SK-N-DZ (cell line): ENCODE measurements at places on chromosomes 4 and X.
A peak's percentile ranks its signal among the peaks of the same experiment; 100 is the strongest.

- DNase-seq = no peak
These were observed 32.0 kb upstream of the SPON2 start for GRCh38 chr4:1204286-1204827.

GRCh38 chrX:103774070-103774642 is 2.5 kb upstream of the PLP1 start:
- DNase-seq = peak; percentile 24

DNA sequence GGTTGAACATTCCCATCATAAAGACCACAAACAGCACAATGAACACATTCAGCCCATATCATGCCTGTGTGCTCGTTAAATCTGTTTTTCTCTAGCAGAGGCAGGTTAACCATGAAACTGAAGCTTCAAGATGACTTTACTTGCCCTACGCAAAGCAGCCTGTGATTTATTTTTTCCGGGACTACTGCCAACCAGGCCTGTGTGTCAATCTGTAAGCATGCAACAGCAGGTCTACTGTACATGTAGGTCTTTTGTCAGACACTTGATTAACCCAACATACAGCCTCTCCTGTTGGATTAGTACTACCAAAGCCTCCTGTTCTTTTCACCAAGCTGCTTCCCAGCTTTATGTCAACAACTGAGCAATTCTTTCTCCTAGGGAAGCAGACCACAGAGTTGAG is 85.5 kb upstream of the ACSL1 start:
- DNase-seq = no peak

DNA sequence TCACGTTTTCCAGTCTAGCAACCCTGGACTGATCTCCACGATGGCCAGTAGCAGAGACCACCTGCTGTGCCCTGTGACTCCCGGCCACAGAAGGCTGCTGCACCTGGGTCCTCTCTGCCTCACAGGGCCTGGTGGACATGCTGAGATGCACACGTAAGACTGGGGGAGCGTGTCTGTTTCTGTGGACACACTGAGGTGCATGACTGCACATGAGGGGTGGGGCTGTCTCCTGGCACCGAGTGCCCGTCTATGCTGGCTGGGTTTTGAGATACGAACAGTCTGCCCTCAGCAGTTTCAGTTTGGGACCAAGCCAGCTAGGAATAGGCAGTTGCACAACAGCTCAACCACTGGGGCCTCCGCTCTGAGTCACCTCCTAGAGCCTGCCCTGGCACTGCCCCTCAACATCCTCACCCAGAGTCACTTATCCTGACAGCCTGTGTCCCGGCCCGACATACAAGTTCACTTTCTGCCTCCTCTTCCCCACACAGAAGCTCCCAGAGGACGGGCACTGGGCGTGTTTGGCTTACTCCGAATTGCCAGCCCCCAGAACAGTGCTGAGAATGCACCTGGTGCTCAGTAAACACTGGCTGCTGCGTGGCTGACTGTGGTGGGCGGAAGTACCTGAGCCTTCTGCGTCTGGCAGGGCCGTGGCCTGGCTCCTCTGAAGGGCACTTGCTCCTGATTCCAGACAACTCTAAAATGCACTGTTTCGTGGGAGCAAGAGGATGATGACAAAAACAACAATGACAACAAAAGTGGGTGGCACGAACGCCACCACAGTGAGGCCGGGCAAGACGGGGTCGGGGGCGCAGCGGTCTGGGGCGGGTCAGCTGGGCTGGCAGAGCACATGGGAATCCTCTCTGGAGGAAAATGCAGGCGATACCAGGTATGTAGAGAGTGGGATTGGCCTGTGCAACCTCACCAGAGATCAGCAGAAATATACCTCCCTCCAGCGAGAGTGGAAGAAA is 30.9 kb downstream of the RNF212 start:
- DNase-seq = no peak

DNA sequence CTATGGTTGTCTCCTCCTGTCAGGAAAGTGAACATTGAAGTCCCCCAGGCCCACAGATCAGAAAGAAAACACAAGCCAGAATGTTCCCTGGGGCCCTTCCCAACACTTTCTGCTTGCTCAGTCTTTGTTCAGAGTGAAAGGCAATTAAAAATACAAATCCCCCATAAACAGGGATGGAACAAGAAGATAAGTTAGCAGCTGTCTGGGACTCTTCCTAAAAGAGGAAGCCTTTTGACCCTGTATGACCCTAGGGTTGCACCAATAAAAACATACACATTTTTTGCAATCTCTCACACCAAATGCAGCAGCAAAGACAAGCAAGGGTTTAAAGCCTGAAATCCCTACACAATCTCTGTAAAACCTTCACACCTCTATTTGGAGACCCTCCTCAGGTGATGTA is 22.6 kb downstream of the IRF2 start:
- no peak for DNase-seq

DNA sequence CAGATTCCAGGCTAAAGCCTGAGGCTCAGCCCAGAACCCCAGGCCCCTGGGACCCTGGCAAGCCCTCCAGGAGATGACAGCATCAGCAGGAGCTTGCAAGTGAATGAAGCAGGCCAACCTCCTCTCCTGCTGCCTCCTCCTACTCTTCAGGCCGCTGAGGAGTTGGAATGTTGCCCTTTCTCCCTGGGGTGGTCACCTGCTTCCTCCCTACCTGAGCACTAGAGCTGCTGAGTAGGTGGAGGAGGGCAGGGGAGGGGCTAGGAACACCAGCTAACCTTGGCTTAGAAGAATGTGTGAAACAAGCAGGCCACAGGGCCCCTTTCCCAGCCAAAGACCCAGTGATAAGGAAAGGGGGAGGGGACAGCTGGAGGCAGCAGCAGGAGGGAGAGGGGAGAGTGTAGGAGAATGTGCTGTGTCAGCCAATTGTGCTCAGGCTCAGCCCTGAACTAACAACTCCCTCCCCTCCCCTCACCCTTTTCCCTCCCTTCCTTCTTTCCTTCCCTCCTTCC is 58.0 kb downstream of the PJA1 start:
- peak; percentile 26 for DNase-seq

- DNase-seq = no peak
These were observed 53.6 kb downstream of the PCDH19 start for GRCh38 chrX:100356351-100356896.

DNA sequence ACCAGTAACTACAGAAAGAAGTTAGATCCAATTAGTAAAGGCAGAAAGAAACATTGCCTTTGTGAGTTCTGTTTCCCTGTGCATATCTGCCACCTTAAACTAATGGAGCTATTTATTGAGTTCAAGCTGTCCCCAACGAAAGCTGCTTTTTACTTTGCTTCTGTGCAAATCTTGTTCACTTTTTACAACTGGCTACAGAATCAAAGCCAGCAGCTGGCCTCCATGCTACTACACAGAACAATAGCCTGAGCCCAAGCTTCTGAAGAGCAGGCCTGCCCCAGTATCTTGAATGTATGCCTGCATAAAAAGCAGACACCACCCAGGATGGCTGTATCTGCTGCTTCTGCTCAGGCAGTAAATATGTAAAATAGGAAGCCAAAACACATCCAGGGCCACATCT is 28.1 kb downstream of the ANK2 start:
- peak; percentile 4 for DNase-seq

- no peak for DNase-seq
These were observed 38.7 kb downstream of the ADD1 start for GRCh38 chr4:2882341-2882740.

DNA sequence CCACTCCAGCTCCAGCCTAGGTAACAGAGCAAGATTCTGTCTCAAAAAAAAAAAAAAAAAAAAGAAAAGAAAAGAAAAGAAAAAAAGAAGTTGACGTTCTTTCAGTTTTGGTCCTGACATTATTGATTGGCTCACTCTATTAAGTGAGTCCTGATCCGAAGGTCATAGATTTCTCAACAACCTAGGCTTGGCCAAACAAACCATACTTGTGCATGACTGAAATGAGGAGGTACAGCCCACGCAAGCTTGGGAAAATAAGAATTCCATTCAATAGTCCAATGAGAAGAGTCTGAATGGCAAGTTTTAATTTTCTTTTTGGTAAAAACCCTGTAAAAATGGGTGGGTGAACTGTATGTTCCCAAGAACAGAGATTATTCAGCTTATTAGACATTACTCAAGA is 3.2 kb upstream of the ETNPPL start:
- DNase-seq = no peak

DNA sequence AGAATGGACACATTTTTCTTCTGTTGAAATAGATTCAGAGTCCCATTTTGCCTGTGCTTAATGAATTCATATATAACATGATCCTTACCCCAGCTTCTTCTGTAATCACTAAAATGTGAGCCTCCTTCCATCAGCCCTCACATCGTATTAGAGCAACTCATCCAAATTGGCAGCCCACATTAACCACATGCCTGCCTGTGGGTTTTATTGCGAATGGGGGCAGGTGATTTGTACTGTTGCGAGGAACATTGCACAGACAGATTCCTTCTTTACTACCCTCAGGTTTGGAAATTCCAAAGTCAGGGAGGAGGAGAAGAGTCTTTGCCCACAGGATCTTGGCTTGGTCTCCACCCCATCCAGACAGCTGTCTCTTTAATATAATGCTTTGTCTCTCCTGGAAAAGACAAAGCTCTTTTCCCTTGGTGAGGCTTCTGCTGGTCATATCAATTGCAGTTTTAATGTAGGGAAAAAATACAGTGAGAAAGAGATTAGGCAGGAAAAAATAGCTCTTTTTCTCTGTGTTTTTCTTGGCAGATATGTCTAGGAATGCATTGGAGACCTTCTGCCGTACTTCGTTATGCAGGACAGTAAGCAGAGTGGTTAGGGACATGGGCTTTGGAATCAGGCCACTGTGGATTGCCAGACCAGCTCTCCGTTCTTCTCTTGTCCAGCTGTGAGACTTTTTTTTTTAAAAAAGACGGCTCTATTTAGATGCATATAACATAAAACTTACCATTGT is 371.2 kb downstream of the AFF2 start:
- no peak for DNase-seq

DNA sequence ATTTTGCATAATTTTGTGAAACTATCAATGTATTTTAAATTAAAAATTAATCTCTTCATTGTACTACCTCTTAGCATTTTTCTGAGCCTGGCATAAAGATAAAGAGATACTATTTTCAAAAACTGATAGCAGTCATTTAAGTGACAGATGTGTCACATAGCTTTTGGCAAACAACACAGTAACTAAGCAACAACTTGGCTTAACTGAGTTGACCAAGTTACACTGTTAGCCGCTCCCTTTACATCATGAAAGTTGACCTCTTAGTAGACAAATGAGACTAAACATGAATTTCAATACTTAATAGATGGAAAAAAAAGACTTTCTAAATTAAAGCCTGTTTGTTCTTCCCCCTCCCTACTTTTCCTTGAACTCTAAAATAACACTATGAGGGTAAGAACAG is 62.0 kb downstream of the ATP8A1 start:
- DNase-seq = no peak

GRCh38 chr4:14361084-14361483 is 641.2 kb upstream of the CPEB2 start:
- no peak for DNase-seq

GRCh38 chrX:120147537-120147936 is 10.9 kb upstream of the RHOXF2 start:
- DNase-seq = no peak

DNA sequence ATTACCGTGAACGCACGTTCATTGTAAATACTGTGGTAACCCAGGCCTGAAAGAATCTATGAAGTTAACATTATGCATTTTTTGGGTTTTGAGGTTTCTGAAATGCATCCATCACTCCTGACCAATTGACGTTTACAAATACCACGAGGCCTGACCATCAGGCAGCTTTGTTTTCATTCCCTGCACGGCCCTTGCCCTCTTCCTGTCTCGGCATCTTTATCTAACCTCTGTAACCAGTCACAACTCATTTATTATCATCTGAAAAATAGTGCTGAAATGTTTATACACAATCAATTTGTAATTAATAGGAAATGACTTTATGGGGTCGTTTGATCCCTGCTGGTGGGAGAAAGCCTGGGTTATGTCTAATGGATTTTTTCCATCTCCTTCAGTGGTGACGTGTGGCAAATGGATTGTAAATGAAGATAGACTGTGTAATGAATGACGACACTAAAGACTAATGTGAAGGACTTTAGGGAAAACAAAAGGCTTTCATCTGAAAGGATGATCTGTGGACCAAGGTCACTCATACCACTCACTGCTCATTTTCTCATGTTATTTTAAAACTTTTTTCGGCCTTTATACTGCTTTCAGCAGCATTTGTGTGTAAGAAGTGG is 102.7 kb upstream of the SORBS2 start:
- DNase-seq = peak; percentile 60
